ENCODE measurements at places on chromosomes 5 and 9.

GRCh38 chr5:107247427-107247826, 423.3 kb downstream of the EFNA5 start:
- no peak for DNase-seq

DNA sequence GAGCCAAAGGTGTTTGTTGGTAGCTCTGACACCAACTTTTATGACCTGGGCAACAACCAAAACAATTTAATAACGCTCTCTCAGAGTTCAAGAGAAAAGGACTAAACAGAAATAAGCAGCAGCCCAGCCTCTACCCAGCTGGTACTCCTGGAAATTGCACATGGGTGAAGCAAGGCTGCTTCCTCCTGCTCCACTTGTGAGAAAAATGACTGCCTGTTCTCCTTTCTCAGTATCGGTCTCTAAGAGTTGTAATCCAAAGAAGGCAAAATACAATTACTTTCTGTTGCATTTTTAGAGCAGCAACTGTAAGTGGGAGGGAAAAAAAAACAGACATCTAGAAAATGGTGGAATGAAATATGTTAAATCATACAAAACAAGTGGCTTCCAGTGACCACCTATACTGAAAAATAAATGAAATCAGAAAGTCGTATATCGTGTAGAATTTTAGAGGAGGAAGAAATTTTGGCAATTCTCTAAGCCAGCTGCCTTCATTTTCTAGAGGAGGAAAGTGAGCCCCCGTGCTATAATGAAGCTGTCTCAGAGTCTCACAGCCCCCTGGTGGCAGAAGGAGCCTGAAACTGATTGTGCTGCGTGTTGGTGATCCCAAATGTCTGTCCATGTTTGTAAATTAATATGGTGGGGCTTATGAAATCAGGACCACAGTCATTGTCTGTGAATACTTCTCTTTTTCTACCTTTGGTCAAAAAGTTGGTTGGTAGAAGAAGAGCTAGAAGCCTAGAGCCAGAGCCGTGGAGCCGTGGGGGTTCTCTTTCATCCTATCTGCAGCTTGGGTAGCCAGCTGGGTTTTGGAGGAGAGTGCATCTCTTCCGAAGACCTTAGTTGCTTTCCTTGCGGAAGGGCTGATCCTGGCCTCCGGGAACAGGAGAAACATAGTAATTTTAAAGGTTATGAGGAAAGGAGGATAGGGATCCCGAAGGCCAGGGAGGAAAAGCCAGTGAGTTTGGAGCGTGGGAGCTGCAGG, 139.9 kb downstream of the PIP5K1B start:
- DNase-seq = no peak

DNA sequence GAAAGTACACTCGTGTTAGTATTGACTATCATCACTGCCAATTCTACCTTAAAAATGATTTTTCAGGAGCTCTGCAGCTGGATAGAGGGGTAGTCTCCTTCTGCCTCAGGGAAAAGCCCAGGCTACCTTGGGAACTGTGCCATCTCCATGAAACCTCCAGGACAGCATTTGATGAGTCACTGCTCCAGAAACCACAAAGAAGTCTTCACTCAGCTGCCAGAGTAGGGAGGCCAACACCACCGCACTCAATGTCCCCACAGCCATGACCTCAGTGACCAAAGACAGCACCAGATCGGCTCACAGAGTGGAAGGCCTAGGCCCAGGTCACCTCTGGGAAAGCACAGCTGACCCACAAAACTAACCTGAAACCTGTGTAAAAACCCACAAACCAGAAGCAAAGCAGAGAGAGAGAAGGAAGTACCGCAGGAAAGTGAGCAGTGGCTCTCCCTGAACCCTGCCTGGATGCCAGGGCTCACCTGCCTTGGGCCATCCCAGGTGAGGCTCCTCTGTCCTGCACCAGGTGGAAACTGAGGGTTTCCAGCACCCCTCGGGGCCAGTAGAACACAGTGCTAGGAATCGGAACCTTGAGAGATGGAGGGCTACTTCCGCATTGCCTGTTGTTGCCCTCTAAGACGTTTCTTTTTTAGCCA, 30.0 kb downstream of the S1PR3 start:
- DNase-seq = no peak

GRCh38 chr5:61333321-61333953, 1.4 kb downstream of the ZSWIM6 start:
- DNase-seq = no peak

DNA sequence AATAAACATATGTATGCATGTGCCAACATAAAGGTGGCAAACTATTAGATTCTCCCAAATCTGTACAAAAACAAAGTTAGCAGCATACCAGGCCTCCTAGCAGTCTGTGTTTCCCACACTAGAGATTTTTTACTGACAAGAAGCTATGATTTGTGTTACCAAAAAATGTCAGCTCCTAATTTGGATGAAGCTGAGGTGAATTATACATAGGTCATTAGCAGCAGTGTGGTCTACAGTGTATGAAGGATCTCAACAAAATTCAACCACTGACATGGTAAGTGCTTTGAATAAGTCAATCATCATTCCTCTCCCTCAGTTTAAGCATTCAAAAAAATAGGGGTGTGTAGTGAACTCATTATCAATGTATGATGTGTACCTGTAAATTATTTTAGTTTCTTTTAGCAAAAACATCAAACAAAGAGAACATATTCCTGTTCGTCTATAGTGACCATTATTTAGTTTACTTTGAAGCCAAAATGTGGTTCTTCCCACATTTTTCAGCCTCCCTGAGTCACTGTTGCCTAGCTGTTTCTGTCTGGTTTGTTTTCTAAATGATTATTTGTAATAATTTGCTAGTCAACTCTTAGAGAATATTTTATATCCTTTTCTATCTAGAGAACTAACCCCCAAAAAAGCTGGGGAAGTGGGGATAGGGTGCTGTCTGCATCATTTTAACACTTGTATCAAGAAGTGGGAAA, 52.1 kb upstream of the RGMB start:
- no peak for DNase-seq

DNA sequence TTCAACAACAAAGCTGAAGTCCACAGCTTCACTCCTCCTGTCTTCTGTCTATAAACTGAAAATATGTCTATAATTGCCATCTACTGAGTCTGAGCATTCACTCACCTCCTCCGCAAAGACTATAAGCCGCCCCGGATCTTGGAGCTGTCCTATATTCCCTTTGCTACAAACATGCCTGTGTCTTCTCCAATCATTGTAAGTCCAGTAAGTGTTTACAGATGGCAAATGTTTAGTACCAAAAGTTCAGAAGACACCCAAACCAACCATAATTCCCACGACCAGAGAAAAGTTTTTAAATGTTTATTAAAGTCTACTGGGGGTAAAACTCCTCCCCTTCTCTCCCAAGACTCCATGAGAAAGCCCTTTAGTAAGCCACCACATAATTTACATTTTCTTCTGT, 80.9 kb downstream of the EBF1 start:
- DNase-seq = no peak

DNA sequence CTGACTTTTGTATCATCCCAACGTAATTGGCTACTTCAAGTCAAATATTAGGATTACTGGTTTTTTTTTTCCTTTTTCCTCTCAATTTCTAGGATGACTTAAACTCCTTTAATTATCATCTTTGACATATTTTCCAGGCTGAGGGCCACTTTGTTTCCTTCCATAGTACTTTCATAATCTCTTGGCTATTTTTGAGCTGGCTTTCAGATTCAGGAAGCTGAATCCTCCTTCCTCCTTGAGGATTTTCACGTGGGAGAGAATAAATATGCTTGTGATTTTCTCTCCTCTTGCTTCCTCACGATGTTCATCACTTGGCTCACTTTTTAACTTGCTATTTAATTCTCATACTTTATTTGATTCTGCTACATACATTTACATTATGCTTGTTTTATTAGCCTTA, 88.1 kb downstream of the ITGA1 start:
- no peak for DNase-seq

Data from T follicular helper cell (primary cell).